Esophagus mucosa (tissue), 1 donor: ENCODE measurements at places on chromosomes 7 and 10.

GRCh38 chr10:120984221-120984620 is 133.1 kb downstream of the WDR11 start:
- ATAC-seq: no peak

GRCh38 chr7:117762055-117762454 is 111.2 kb downstream of the CTTNBP2 start:
- no peak for ATAC-seq

DNA sequence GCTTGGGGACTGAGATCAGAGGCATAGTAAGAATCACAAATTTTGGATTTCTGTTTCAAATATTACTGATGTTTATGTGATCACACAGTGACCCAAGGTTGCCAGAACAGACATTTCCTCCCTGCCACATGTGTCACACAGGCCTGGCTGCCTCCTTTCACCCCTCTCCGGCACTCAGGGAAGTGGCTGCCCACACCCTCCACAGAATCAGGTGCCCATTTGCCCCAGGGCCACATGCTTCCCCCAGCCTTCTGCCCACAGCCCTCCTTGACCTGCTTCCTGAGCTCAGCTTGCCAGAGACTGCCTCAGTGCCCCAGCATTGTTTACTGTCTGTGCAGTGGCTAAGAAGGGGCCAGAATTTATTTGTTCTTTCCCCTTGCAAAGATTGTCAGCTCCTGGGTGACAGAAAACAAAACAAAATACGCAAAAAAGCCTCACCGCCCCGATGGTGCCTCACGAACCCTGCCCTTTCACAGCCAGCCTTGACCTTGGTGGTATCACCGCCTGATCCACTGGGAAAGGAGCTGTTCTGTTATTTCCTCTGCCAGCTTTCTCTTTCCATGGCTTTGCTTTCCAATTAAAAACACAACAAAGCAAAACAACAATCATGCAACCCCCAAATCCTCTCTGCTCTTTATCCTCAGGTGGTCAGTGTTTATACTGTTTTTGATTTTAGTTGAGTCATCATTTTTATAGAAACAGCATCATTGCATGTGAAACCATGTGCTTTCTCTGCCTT is 52.8 kb downstream of the CHN2 start:
- ATAC-seq: no peak

- no peak for ATAC-seq
Measured at GRCh38 chr7:42359946-42360345, 122.9 kb upstream of the GLI3 start.

DNA sequence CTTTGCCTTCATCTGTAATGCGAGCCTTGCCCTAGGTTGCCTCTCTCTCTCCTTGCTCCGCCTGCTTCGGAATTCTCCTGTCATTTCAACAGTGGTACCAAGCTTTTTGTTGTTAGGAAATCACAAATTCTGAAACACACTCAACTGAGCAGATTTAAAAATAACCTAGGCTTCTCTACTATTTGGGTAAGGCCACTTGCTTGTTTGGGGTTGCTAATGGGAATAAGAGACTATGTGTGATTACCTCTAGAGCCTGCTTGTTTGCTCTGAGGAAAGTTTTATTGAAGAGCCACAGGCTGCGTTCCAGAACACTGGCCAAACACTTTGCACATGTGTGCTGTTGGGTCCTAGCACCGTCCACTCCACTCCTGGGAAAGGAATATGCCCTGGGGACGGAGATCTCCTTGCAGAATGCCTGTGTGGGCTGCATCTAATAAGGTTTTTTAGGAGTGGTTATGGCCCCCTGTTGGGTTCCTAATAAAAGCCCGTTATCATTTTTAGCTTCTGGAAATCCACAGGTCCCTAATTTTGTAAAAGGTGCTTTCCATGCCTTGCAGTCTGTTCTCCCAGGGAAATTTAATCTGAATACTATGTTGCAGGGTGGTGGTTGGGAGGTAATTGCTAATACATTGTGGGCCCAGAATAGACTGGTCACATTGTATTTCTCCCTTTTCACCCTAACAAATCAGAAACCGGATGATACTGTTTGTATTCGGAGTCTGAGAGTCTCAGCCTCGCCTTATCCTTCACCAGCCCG is 68.7 kb upstream of the KLF6 start:
- ATAC-seq: no peak

GRCh38 chr7:144508702-144509101 is 105.2 kb upstream of the NOBOX start:
- ATAC-seq: no peak

GRCh38 chr10:99329304-99329553 is at the start of gene CNNM1:
Gene CNNM1, plus strand, starts transcription at chr10:99329356. Its CDS starts 32 bp downstream, at chr10:99329388.
- ATAC-seq: peak; percentile 65

- no peak for ATAC-seq
Measured at GRCh38 chr7:101659706-101660105, 30.6 kb upstream of the MYL10 start.

DNA sequence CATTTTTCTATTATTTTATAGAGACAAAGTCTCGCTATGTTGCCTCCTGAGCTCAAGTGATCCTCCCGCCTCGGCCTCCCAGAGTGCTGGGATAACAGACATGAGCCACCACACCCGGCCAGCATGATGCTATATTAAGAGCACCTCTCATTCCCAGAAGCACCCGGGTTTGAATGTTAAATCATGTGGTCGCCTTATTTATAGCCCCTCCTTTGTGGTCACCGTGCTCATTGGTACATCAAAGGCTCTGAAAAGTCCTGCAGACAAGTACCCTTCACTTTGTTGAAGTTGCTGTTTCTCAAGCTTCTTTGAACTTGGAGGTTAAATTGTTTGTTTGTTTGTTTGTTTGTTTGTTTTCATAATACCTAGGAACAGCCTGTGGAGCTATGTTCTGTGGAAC is 40.0 kb downstream of the CLIP2 start:
- no peak for ATAC-seq

- ATAC-seq: no peak
Measured at GRCh38 chr10:76435157-76435556, 1003.7 kb downstream of the LRMDA start.

DNA sequence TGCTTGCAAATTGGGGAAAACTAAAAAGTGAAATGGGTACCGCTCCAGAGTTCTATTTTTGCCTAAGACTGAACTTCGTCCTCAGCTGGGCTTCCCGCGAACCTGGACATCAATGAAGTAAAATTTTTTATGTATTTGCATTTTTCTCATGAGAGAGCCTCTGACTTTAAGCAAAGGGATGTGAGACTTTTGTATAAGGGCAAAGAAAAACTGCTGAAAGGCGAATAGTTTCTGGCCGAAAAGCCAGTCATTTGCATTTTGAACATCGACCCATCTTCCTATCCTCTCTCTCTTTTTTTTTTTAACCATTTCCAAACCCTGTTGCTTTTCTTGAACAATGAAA is 573 bp downstream of the PMPCB start:
- ATAC-seq: no peak

DNA sequence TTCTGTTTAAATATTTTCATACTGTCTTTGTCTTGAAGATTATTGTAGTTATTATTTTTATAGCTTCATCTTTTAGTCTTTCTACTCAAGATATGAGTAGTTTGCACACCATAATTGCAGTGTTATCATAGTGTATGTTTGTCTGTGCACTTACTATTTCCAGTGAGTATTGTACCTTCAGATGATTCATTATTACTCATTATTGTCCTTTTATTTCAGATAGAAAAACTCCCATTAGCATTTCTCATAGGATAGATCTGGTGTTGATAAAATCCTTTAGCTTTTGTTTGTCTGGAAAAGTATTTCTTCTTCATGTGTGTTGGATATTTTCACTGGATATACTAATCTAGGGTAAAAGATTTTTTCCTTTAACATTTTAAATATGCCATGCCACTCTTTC is 646.2 kb upstream of the GRM3 start:
- ATAC-seq: no peak

DNA sequence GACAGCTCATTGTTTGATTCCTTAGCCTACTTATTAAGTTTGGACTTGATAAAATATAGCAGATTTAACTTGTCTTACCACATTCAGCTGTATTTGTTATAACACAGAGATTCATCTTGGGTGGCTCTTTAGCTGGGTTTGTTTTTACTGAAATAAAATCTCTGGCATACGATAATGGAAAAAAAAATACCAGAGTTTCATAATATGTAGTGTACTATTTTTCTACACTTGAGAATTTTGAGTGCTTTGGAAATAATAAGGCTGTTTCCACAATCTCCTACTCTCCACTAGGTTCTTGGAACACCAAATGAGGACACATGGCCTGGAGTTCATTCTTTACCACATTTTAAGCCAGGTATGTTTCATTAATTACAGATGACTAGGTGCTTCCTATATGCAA is 218.6 kb upstream of the FZD1 start:
- ATAC-seq: no peak

DNA sequence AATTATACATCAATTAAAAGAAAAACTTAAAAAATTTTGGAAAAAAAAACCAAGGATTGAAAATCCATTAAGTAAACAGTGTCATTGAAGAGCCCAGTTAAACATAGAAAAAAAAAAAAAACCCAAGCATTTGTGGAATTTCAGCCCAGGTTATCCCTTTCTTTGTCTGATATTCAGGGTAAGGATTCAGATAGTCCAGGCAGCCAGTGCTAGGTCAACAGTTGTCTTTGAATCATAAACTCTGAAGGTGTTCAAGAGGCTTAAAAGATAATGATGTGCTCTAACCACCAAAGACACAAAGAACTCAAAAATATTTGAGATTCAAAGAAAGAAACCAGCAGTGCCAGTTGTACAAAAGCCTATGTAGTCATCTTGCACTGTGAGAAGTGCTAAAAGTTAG is 270.3 kb upstream of the DKK1 start:
- no peak for ATAC-seq
